Gastrocnemius medialis (tissue), 4 donors: ENCODE measurements at places on chromosomes 11 and 22.

GRCh38 chr11:125091877-125092664, 19.4 kb downstream of the TMEM218 start:
- H3K4me1 ChIP-seq, result peaks cover 6% of the 10 kb centered on the region
- no peaks in the 10 kb centered on the region for H3K27me3 ChIP-seq
- no peak overlapping the region for H3K4me3 ChIP-seq
- H3K27ac ChIP-seq, result no peak overlapping the region
- no peak for DNase-seq
- peaks cover 11% of the 10 kb centered on the region for H3K36me3 ChIP-seq

GRCh38 chr22:45645526-45646414, 25.9 kb upstream of the ATXN10 start:
- no peak overlapping the region for H3K4me3 ChIP-seq
- no peaks in the 10 kb centered on the region for H3K4me1 ChIP-seq
- H3K36me3 ChIP-seq, result no peaks in the 10 kb centered on the region
- H3K27me3 ChIP-seq, result peaks cover 11% of the 10 kb centered on the region
- peak; percentile 49 for DNase-seq

- no peaks in the 10 kb centered on the region for H3K27me3 ChIP-seq
- no peak for DNase-seq
- no peak overlapping the region for H3K4me3 ChIP-seq
- H3K4me1 ChIP-seq, result no peaks in the 10 kb centered on the region
Measured at GRCh38 chr11:77467233-77467632, 6.7 kb downstream of the PAK1 start.

DNA sequence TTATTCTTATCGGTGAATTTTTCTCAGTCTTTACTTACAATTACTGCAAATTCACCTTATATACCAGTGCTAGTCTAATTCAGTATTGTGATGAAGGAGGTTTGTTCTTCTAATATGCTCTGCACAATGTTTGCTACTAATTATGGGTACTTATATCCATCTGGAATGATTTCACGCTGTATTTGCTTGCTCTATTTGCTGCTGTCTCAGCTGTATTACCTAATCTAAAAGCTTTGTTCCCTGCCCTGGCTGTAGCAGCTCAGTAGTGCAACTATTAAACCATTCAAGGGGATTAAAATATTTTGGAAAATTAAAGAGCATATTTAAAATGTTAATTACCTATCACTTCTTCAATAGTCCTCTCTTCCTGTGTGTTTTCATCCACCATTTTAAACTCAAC, 375.3 kb downstream of the LUZP2 start:
- no peaks in the 10 kb centered on the region for H3K4me1 ChIP-seq
- no peaks in the 10 kb centered on the region for H3K36me3 ChIP-seq
- H3K27me3 ChIP-seq, result no peaks in the 10 kb centered on the region
- H3K4me3 ChIP-seq, result no peak overlapping the region
- no peak for DNase-seq

- peak; percentile 12 for DNase-seq
- peaks cover 17% of the 10 kb centered on the region for H3K27me3 ChIP-seq
- H3K4me1 ChIP-seq, result no peaks in the 10 kb centered on the region
- H3K4me3 ChIP-seq, result no peak within 1 kb of the TSS
Measured at GRCh38 chr11:18046116-18046777, at the start of gene TPH1. TPH1 (minus strand) TSS chr11:18046269; CDS start chr11:18040762, 5,507 bp downstream.

GRCh38 chr22:49372530-49373288, 455.0 kb downstream of the BRD1 start:
- no peak for DNase-seq
- H3K27ac ChIP-seq, result no peak overlapping the region
- H3K4me1 ChIP-seq, result no peaks in the 10 kb centered on the region
- H3K4me3 ChIP-seq, result no peak overlapping the region
- H3K36me3 ChIP-seq, result no peaks in the 10 kb centered on the region

DNA sequence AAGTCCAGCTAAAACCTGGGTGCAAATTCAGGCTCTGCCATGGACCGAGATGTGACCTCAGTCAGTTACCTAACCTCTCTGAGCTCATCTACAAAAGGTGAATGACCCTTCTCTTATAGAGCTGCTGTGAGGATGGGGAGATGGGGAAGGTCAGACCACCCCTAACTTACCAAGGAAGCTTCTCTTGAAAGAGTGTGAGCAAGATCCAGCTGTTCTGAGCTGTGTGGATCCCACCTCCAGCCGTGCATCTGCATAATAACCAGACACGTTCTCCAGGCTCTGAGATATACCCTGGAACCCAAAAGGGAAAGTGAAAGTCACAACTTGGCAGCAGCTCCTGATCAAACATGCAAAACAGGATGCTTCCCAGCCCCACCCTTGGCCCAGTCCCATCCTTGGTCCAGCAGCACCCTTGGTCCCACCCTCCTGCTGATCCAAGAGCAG, at the start of gene APOL3:
TSS of gene APOL3 (minus strand) at position 257 of the 444 bp plus-strand sequence. CDS start 11,700 bp downstream, outside the sequence.
- peak within 1 kb of the TSS; percentile 81 for H3K27ac ChIP-seq
- DNase-seq, result peak; percentile 72
- H3K4me1 ChIP-seq, result peaks cover 31% of the 10 kb centered on the region
- peak within 1 kb of the TSS; percentile 61 for H3K4me3 ChIP-seq
- H3K27me3 ChIP-seq, result no peaks in the 10 kb centered on the region

DNA sequence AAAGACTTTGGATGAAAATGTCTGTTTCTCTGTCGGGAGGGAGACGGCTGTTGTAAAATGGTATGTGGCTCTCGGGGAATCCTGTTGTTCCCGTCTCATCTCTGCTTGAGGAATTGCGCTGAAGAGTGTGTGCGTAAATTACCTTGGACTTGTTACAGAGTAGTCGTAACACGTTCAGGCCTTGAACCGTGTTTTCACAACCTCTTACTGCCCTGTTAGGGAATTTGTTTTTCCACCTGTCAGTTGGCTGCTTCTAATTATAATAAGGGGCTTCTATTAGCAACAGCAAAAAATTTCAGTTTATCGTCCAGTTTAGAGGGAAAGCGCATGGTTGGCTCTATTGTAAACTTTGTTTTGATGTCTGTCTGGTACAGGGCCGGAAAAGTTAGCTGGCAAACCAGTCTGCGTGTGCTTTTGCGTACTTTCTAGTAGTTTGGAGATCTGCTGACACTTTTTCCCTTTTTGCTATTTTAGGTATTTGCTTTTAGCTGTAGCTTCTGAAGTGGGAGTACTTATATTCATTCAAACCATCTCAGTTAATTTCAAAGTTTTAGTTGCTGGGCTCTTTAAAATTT, 1.5 kb downstream of the HIPK3 start:
- no peaks in the 10 kb centered on the region for H3K27me3 ChIP-seq
- no peaks in the 10 kb centered on the region for H3K36me3 ChIP-seq
- no peak for DNase-seq
- H3K27ac ChIP-seq, result peak overlapping the region; percentile 100
- peaks cover 42% of the 10 kb centered on the region for H3K4me1 ChIP-seq
- H3K4me3 ChIP-seq, result peak overlapping the region; percentile 90

GRCh38 chr11:2721210-2721916, 21.6 kb upstream of the KCNQ1OT1 start:
- H3K27me3 ChIP-seq, result no peaks in the 10 kb centered on the region
- no peaks in the 10 kb centered on the region for H3K36me3 ChIP-seq
- DNase-seq, result no peak
- no peak overlapping the region for H3K4me3 ChIP-seq

- peaks cover 22% of the 10 kb centered on the region for H3K4me1 ChIP-seq
- no peaks in the 10 kb centered on the region for H3K27me3 ChIP-seq
- H3K4me3 ChIP-seq, result no peak overlapping the region
- H3K36me3 ChIP-seq, result no peaks in the 10 kb centered on the region
- no peak for DNase-seq
Measured at GRCh38 chr11:35622070-35622469, 3.8 kb downstream of the FJX1 start.

DNA sequence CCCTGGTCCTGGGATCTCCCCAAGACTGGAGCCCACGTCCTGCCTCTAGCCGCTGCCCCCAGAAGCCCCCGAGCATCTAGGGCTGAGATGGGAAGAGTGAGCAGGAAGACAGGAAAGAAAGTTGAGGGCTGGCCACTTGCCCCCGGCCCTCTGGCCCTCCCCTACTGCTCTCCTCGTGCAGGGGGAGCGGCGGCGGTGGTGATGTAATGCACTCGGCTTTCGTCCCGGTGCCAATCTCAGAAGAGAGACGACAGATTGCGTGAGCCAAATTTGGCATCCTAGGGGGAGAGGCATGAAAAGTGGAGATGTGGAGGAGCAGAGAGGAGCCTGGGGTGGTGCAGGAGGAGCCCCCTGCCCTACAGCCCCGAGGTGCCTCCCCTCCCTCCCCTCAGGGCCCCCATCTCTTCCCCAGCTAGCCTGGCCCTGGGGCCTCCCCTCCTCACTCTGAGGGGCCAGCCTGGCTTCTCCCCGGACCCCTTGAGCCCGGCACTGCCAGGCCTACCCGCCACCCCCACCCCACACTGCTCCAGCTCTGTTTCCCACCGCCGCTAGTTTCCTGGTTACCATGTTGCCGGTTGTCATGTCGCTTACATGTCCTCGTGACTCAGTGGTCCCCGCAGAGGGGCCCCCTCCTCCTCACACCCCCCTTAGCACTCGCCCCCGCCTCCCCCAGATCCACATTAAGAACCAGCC, 2.5 kb downstream of the KCNJ4 start:
- peaks cover 45% of the 10 kb centered on the region for H3K27me3 ChIP-seq
- H3K4me1 ChIP-seq, result no peaks in the 10 kb centered on the region
- no peak for DNase-seq
- H3K36me3 ChIP-seq, result no peaks in the 10 kb centered on the region
- no peak overlapping the region for H3K27ac ChIP-seq
- no peak overlapping the region for H3K4me3 ChIP-seq

GRCh38 chr11:19646308-19646707, 66.3 kb upstream of the NAV2 start:
- no peaks in the 10 kb centered on the region for H3K4me1 ChIP-seq
- no peaks in the 10 kb centered on the region for H3K36me3 ChIP-seq
- H3K27ac ChIP-seq, result no peak overlapping the region
- DNase-seq, result no peak
- H3K4me3 ChIP-seq, result no peak overlapping the region
- H3K27me3 ChIP-seq, result no peaks in the 10 kb centered on the region

GRCh38 chr11:121931121-121931520, 184.9 kb downstream of the BLID start:
- no peak overlapping the region for H3K4me3 ChIP-seq
- H3K27me3 ChIP-seq, result no peaks in the 10 kb centered on the region
- no peak overlapping the region for H3K27ac ChIP-seq
- H3K4me1 ChIP-seq, result no peaks in the 10 kb centered on the region

DNA sequence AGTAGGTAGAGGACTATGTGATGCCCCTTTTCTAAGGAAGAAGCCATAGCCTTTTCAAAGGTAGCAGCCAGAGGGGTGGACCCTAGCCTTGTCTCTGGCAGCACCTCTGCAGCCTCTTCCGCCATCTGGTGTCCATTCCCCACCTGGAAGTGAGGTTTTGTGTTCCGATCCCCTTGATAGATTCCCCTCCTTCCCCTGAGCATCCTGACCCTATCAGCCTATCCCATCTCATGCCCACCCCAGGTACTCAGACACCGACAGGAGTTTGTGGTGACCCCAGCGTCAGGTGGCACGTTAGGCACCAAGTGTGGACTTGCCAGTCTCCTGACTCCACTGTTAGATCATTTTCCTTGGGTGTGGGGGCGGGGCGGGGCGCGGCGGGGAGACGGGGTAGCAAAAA, 398 bp upstream of the FAM89B start:
- H3K36me3 ChIP-seq, result peaks cover 3% of the 10 kb centered on the region
- H3K4me3 ChIP-seq, result peak overlapping the region; percentile 84
- no peak for DNase-seq
- H3K27ac ChIP-seq, result peak overlapping the region; percentile 100
- H3K27me3 ChIP-seq, result no peaks in the 10 kb centered on the region
- peaks cover 56% of the 10 kb centered on the region for H3K4me1 ChIP-seq

GRCh38 chr11:12502046-12502445, 124.7 kb downstream of the PARVA start:
- no peak for DNase-seq
- no peak overlapping the region for H3K4me3 ChIP-seq
- H3K27me3 ChIP-seq, result no peaks in the 10 kb centered on the region
- no peaks in the 10 kb centered on the region for H3K36me3 ChIP-seq
- H3K27ac ChIP-seq, result no peak overlapping the region
- H3K4me1 ChIP-seq, result peaks cover 3% of the 10 kb centered on the region

DNA sequence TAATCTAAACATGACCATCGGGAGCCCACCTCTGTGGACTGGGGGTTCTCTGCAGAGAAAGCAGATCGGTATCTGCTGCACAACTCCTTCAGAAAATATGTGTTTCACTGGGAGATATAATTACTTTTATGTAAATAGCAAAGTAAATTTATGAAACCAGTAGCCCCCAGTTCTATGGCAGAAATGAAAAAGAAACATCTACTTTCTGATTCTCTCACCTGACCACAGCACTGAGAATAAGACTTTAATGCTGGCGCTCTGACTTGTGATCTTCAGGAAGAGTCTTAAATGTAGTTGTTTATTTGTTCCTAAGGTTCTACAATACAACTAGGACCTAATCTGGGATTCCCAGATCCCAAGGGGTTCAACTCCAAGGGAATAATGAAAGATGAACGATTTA, 518.0 kb downstream of the DLG2 start:
- H3K27ac ChIP-seq, result no peak overlapping the region
- no peaks in the 10 kb centered on the region for H3K36me3 ChIP-seq
- no peaks in the 10 kb centered on the region for H3K27me3 ChIP-seq
- H3K4me1 ChIP-seq, result no peaks in the 10 kb centered on the region

- H3K4me3 ChIP-seq, result no peak overlapping the region
- no peak for DNase-seq
- H3K27me3 ChIP-seq, result no peaks in the 10 kb centered on the region
- no peaks in the 10 kb centered on the region for H3K36me3 ChIP-seq
Measured at GRCh38 chr11:64095273-64095817, 59.6 kb downstream of the FLRT1 start.

GRCh38 chr11:91365986-91366585, 858.5 kb upstream of the FAT3 start:
- no peaks in the 10 kb centered on the region for H3K4me1 ChIP-seq
- H3K27ac ChIP-seq, result no peak overlapping the region
- no peaks in the 10 kb centered on the region for H3K36me3 ChIP-seq
- no peaks in the 10 kb centered on the region for H3K27me3 ChIP-seq
- DNase-seq, result no peak

DNA sequence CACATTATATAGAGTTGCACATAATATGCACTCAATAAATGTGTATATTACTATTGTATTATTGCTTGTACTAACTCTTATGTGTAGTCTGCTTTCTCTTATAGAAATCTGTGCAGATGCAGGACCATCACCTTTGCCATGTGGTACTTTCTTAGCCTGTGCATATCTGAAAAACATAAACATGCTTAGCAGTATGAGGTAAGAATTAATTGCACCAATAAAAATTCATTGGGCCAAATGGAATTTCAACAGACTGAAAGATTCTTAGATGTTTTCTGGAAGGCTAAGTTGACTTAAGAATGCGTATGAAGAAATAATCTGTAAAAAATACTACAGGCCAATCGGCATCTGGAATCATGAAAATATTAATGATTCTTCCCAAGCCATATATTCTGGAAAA, 55.3 kb downstream of the TRPC6 start:
- no peaks in the 10 kb centered on the region for H3K36me3 ChIP-seq
- H3K4me3 ChIP-seq, result no peak overlapping the region
- H3K27ac ChIP-seq, result no peak overlapping the region

GRCh38 chr22:50018608-50019285, 6.2 kb upstream of the IL17REL start:
- no peaks in the 10 kb centered on the region for H3K36me3 ChIP-seq
- H3K4me1 ChIP-seq, result no peaks in the 10 kb centered on the region
- DNase-seq, result no peak
- H3K27me3 ChIP-seq, result peaks cover 41% of the 10 kb centered on the region
- H3K4me3 ChIP-seq, result no peak overlapping the region
- H3K27ac ChIP-seq, result no peak overlapping the region
